Fibroblast of skin of right biceps (primary cell): ENCODE measurements at places on chromosomes 3 and 15.
A peak's percentile ranks its signal among the peaks of the same experiment; 100 is the strongest.

DNA sequence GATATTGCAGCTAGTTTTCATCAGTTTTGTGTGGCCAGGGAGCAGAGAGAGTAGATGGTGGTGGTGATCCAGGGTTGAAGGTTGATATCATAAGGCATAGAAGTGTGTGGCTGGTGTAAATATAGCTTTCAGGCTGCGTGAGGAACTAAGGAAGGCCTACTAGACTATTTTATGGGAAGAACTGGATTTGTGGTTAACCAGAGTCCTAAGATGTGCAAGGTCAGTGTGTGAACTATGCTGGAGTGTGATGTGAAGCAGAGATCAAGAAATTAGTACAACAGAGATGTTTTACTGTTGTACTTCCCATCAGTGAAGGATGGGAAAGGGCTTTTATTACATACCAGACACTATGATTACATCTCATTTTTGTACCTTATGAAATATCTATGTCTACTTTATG lies 41.5 kb downstream of the MAPK6 start:
- no peak for DNase-seq

DNA sequence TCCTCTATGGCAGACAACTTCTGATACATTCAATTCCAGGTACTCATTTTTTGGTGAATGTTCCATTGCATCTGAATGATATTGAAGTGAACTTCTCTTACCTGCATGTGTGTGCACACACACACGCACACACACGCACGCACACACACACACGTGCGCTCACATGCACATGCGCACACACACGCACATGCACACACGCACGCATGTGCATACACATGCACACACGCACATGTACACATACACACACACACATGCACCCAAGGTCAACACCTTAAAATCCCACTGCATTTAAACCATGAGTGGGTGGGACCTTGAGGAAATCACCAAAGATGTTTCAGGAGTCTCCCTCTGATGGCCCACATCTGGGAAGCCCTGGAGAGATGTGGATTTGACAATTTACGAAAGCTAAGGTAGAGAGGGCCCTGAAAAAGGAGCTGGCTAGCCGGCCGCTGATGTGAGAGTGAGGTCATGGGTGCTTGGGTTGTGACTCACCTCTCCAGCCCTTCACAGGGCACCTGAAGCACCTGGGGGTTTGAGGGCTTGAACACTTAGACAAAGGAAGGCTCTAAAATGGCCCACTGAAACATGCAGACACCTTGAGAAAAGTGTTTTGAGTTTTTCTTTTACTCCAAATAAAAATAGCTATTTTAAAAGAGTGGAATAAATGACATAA lies 269.1 kb upstream of the LRRFIP2 start:
- no peak for DNase-seq

GRCh38 chr3:16239780-16240179 lies 25.0 kb downstream of the DPH3 start:
- peak; percentile 87 for DNase-seq

- no peak for DNase-seq
Measured at GRCh38 chr15:94701281-94701985, 470.1 kb downstream of the MCTP2 start.

DNA sequence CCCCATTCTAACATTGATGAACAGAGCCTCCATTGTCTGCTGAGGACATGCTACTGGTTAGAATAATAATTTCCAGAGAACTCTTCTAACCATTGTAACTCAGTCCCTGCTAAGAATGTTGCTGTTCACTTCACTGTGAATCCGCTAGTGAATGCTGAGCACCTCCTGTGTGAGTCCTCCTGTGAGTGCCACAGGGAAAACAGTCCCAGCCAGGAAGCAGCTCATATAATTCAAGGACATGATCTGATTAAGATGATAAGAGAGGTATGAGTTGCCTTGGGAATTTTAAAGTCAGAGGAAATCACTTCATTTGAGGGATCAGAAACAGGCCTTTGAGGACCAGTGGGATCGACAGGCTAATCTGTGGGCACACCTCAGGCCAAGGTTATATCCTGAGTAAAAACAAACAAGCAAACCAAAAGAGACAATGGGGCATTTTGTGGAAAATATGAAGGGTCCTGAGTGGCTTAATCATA lies 33.9 kb upstream of the GPR160 start:
- DNase-seq, result no peak

DNA sequence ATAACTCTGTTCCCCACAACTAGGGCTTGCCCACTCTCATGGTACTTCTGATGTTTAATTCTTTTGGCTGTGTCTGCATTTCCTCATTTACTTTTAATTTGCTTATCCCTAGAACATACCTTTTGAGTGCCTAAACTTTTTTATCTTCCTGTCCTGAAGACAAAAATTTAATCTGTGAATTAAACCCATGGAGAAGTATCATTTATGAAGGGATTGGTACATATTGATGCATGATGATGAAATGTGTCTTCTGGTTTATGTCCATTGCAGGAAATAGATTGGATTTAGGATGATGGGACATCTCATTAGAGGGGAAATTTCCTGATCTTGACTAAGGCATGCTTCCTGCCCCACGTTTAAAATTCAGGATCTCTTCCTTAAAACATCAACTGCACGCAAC lies 109.5 kb downstream of the PGPEP1L start:
- DNase-seq, result no peak

DNA sequence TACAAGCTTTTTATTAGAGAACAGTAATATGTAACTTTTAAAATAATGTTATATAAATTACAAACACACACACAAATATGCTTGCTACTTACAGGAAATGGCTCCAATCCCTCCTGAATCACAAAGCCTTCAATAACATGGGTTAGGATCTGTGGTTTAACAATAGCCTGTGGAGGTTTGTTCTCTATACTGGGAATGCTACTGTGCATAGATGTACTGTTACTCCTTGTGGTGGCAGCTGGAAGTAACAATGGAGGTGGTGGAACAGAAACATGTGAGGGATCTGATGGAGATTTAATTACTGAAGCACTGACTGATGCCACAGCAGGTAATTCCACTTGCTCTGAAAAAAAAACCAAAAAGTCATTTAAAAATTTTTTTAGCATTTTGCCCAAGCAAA lies 64.4 kb downstream of the PHC3 start:
- peak; percentile 5 for DNase-seq

GRCh38 chr15:22811640-22812039 lies 25.2 kb downstream of the NIPA1 start:
- peak; percentile 15 for DNase-seq

- DNase-seq, result peak; percentile 75
Measured at GRCh38 chr3:55017876-55018275, 90.0 kb upstream of the LRTM1 start.

GRCh38 chr3:53168175-53168923 lies 7.3 kb downstream of the PRKCD start:
- DNase-seq, result no peak

GRCh38 chr3:54731732-54732445 lies 196.0 kb downstream of the LRTM1 start:
- no peak for DNase-seq

DNA sequence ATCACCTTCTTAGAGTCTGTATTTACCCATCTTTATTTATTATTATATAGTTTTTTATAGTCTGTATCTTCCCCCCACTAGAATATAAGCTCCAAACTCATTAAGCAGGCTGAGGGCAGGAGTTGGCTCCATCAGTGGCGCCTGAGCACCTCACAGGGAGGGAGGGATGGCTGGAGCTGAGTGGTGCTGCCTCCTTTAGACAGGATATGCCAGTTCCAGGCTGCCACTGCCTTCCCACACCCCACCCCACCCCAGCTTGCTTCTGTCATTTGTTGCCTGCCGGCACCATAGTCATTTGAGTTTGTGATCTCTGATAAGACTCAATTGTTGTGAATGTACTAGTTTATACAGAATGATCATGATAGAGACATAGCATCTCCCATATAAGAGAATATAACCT lies 85.5 kb downstream of the KLHL25 start:
- DNase-seq, result no peak

GRCh38 chr15:48803877-48804276 lies 7.0 kb downstream of the CEP152 start:
- DNase-seq, result no peak

- DNase-seq, result no peak
Measured at GRCh38 chr3:151722856-151723255, 10.9 kb upstream of the AADACL2 start.

- DNase-seq, result no peak
Measured at GRCh38 chr3:17670749-17671148, 71.7 kb downstream of the TBC1D5 start.

DNA sequence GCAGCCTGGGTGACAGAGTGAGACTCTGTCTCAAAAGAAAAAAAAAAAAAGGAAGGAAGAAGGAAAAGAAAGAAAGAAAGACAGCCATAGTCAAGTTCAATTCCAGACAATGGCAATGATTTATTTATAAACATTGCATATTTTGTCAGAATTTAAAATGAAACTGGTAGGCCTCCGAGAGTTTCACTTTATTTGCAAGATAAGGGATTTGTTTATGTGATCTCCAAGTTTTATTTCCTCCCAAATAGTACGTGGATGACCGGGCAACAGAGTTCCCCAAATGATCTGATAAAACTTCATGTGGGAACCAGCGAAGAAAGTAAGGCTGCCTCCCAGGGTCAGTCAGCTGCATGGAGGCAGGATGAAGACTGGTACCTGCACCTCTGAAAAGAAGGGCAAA lies 28.6 kb upstream of the MOBP start:
- no peak for DNase-seq

- peak; percentile 53 for DNase-seq
Measured at GRCh38 chr3:151751161-151751560, 17.4 kb downstream of the AADACL2 start.

DNA sequence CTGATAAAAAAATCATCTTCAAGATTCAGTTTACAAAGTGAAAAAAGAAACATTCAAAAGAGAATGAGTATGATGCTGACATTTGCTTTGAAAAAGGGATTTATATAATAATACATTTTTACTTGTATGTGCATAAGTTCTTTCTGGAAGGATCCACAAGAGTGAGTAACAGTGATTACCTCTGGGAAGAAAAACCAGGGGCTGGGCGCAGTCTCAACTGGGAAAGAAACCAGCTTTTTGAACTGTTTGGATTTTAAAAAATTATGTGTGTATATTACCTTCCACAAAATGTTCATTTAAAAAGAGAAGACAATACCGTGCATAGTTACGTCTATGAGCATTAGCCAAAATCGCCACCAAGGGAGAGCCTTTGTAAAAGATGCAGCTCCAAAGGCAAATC lies 1.3 kb downstream of the CLEC3B start:
- DNase-seq, result no peak

DNA sequence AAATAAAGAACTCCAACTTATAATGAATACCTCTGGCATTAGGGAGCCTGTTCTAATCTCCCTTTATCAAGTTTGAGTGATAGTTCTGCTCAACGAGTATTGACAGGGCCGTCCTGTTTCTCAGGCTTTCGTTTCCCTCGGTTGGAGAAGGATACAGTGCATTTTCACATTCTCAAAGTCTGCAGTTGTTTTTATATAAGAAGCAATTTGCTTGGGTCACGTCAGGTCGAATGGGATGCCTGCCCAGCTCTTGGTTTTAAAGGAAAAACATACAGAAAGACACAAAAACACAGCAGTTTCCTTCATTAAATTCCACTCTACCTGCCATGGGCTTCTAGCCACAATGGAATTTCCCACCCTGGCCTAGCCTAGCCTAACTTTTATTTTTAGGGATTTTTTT lies 366.3 kb downstream of the TIGIT start:
- peak; percentile 64 for DNase-seq

GRCh38 chr3:124489506-124489905 lies 240.7 kb upstream of the UMPS start:
- DNase-seq, result no peak

DNA sequence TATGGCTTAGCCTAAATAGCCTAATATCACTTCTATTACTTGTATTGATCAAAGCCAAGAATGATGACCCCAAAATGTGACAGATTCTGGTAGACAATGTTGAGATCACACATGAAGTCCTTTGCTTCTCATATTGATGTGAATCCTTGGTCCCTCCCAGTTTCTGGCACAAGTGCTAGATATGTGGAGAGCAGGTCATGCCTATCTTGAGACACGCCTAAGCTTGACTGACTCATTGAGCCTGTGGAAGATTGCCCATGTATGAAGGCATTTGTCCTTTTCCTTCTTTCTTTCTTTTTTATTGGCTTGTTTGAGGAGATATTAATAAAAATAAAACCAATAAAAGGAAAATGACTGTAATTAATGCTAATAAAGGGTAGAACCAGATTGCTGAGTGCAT lies 54.0 kb upstream of the TMEM108 start:
- no peak for DNase-seq

- no peak for DNase-seq
Measured at GRCh38 chr3:85662462-85662861, 703.7 kb downstream of the CADM2 start.

GRCh38 chr3:124014366-124014942 lies 22.5 kb upstream of the ROPN1 start:
- peak; percentile 17 for DNase-seq

DNA sequence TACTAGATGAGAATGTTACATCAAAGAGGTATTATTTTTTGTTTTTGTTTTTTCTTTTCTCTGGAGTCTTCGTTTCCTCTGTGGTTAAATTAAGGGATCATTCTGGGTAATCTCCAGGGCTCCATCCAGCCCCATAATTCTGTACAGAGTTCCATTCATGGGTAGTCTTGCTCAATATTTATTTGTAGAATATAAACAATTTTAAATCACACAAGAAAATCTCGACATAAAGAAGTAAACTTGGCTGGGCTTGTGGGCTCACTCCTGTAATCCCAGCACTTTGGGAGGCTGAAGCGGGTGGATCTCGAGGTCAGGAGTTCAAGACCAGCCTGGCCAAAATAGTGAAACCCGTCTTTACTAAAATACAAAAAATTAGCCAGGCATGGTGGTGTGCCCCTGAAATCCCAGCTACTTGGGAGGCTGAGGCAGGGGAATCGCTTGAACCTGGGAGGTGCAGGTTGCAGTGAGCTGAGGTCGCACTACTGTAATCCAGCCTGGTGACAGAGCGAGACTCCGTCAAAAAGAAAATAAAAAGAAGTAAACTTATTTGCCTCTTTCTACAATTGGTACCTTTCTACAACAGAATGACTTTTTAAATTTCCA lies 166.8 kb upstream of the TGFBR2 start:
- no peak for DNase-seq

GRCh38 chr3:72663429-72663828 lies 184.8 kb downstream of the SHQ1 start:
- no peak for DNase-seq

DNA sequence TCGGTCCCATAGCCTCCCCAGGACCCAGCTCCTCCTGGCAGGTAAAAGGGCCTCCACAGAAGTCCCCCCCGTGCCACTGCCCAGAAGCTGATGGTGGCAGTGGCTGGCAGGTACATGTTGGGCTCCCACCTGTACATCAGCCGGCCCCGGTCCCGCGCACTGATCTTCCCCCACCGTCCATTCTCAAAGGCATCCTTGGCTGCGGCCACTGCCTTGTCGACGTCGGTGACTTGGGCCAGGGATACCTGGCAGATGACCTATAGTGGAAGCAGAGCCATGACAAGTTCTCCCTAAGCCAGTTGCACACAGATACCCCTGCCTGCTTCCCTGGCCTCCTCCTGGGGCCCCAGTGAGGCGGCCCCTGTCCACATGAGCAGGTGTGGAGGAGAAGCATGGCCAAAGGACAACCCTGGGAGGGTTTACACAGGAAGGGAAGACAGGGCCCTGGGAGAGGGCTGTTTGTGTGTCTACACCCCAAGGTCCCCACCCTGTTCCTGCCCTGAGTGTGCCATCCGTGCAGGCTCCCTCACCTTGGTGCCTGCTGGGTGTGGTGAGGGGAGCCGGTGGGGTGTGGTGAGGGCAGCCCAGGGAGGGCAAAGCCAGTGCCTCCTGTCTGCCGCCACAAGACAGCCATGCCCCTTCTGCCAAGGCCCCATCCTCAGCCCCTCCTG lies 44.8 kb downstream of the ALDH1L1 start:
- DNase-seq, result no peak

- DNase-seq, result no peak
Measured at GRCh38 chr3:71972031-71972430, 187.1 kb upstream of the PROK2 start.
